ENCODE measurements at places on chromosomes 3 and 15.

- DNase-seq: no peak
Measured at GRCh38 chr3:88334187-88334868, 184.6 kb downstream of the C3orf38 start.

DNA sequence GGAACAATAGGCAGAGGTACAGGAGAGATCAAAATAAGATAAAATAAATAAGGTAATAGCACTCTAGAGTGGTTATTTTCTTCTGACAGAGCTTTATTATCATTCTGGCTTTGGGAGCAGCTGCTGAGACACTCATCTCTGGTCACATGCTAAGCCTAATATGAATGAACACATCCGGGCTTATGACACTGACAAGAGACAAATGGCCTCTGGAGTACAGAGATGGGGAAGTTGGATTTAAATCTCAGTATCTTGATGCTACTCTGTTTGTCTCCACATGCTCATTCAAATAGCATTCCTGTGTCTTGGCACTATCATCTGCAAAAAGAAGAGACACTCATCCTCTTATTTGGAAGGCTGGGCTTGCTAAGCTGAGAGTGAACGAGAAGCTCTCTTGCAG lies 55.6 kb downstream of the TMEM45A start:
- no peak for DNase-seq

GRCh38 chr3:30628901-30629590 lies 22.6 kb downstream of the TGFBR2 start:
- DNase-seq: no peak

GRCh38 chr3:169323578-169324451 lies 339.7 kb downstream of the MECOM start:
- DNase-seq: no peak

DNA sequence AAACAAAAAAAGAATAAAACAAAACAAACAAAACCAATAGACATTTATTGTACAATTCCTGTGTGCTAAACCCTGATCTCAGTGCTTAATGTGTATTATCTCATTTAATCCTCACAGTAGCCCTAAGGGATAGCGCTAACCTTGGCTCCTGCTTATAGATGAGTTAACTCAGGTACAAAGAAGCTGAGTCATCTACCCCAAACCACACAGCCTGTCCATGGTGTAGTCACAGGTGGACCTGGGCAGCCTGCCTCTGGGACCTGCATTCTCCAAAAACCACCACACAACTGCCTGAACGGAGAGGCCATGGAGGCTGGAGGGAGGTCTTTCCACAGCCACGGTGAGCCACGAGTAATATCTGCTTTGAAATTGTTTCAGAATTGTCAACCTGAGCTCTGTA lies 5.5 kb upstream of the CLN6 start:
- DNase-seq: no peak

DNA sequence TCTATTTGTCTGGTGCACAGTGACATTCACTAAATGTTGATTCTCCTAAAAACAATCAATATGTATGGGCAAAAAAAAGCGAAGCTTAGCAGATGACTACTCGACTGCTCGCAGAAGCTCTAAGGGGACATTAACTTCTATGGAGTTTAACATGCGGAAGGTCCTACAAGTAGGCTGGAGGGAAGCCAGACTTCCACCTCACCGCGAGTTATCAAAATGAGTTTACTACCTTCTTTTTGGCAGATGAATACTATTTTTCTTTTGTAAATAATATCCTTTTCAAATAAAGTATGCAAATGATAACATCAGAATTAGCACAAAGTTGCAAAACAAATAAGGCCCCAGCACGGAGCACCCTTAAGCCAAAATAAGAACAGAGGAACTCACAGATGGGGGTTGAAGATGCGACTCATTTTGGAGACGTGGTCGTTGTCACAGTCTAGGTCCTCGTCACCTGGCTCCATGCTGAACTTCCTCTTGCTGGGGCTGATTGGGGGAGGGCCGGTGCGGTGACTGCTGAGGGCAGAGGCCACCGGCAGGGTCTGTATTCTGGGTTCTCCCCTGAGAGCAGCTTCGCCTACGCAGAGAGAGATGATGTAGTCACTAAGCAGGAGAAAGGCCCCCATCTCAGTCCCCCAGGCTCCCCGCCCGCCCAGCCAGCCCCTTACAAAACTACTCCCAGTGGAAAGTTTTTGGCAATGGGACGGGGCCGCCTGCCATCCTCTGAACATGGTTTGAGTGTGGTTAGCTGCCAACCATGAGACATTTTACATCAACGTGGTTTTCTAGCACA lies 42.1 kb downstream of the VGLL4 start:
- no peak for DNase-seq

DNA sequence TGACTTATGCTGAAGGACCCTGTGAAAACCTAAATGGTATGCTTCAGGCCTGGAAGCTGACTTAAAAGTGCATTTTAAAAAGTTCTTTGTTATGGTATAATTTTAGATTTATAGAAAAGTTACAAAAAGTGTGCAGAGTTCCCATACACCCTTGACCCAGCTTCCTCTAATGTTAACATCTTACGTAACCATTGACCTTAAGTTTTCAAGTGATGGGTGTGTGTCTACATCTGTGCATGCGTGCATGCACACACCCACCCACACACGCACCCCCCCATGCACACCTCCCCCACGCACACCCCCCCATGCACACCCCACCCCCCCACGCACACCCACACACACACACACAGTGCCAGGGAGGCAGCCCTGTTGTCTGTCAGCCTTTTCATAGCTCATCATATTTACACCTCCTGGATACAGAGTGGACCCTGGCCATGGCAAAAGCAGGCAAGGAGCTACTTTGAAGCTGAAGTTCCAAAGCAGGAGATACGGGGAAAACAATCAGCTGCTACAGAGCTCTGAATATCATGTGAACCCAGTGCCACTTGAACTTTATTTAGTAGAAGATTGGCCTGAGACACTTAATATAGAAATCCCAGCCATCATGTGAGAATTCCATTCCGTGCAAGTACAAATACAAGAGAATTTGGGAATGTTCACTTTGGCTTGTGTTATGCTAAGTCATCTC lies 30.0 kb upstream of the TRAK1 start:
- no peak for DNase-seq

GRCh38 chr3:140823106-140823505 lies 118.5 kb upstream of the SLC25A36 start:
- DNase-seq: no peak

- DNase-seq: no peak
Measured at GRCh38 chr3:134333522-134334181, 40.6 kb downstream of the AMOTL2 start.

DNA sequence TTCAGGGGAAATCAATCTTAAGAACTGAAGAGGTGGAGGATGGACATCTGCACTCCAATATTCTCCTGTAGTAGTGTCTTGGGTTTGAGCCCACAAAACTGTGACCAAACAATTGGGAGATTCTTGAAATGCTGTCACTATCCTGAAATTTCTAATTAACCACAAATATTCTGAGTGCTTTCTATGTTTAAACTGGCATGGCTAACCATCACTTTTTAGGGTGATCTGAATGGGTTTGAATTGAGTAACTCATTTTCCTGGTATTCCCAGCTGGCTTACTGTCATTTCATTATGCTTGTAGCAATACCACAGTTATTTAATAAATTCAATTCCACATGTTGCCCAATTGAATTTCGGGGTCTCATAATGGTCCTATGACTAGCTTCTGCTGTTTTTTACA lies 216.9 kb upstream of the DCBLD2 start:
- no peak for DNase-seq

DNA sequence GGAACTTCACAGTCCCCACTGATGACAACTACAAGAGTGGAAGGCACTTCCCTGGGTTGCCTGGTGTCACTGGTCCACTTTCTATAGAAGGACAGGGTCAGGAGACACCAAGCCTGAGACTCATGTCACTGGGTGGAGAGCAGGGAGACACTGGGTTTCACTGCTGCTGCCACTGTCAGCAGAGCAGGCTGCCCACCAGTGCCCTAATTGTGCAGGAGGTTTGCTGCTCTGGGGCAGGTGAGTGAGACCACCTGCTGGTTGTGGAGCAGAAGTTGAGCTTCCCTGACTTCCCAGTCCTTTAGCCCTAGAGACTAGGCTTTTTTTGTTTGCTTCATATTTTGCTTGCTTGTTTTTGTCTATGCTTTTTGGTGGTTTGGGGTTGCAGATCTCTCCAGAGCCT lies 528.4 kb upstream of the RGMA start:
- DNase-seq: no peak

DNA sequence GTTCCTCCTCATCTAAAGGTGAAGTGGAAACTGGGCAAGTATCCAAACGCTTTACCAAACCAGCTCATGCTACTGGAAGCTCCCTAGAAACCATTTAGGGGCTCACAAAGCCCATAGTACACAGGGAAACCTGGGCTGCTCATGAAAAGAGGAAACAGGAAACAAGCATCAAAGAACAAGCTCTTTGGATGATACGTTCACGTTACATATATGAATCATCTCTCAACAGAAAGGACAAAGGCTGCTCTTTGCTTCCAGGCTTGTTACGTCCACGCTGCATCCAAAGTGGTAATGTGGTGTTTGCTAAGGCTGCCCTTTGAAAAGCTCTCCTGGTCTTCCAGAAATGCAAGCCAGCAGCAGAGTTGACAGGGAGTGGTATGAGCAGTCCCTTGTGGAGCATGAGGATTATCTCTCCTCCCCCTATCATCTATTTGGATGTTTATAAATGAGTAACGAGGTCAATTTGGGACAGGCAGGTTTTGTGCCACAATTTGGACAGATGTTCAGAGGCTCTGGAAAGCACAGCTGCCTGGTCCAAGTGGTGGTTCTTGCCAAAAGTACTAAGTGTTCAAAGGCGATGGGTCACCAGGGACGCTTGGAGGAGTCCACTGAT lies 98.0 kb upstream of the RORA start:
- DNase-seq: no peak

DNA sequence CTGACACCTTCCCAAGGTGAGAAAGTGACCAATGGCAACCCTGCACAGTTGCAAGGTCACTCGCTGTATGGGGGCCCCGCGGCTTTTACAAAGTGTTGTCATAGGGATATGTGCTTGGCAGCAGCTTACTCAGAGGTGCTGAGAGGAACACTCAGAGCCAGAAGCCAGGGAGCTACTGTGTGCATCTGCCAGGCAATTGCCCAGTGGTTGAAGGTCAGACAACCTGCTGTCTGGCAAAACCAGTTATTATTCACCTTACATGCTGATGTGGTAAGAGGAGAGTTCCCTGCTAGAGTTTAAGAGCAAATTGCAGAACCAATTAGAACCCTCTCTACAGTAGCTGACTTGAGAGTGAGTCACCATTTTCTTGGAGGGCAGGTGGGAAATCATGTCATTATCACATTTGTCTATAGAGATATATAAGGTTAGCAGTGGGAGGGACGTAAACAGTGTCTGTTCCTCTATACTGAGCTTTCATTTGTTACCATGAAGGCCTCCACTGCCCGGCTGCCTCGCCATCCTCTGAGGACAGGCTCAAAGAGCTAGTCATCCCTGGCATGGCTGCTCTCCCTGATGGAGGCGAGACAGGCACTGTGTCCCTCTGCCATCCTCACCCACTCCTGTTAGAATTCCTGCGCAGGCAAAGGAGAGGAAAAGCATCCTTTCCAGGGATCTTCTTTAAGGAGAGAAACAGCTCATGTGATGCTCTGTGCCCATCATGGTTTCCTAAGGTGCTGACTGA lies 274.4 kb downstream of the PLCL2 start:
- DNase-seq: no peak

DNA sequence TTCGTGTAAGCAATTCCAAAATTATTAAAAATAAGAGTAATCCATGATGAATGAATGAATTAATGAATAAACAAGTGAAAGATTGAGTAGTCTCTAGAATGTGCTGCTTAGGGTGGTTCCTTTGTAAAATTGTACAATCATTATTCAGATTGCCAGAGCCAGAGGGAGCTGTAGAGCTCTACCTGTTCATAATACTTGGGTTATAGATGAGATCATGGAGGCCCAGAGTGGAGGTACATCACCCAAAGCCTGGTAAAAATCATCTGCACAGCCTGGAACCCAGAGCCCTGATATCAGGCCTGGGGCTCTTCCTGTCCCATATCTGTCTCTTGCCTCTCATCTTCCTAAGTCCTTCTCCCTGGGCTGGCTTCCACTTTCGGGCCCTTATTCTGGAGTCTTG lies 297.2 kb downstream of the RPLP1 start:
- no peak for DNase-seq

- DNase-seq: no peak
Measured at GRCh38 chr15:69997161-69997485, 100.6 kb downstream of the TLE3 start.

DNA sequence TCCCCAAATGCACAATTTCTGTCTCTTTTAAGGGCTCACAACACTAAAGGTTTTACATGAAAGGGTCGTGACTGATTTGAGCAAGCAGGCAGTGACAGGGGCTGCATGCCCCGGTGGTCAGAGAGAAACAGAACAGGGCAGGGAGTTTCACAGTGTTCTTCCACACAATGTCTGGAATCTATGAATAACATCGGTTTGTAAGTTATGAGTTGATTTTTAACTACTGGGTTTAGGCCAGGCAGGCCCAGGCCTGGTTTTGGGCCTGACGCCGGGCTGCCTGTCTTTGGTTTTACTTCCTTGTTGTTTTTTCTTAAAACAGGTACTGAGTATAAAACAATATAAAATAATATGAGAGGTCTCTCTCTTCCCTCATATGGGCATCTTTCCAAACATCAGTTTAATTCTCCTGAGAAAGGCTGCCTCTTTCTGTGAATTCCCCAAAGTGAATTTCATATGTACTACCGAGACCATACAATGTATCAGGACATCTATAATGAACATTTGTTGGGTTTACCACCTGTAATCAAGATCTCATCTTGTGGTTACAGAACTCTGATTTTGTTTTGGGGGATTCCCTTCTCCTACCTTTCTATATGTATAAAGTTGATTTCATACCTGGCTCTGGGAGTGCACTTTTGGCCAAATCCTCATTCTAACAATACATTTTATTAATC lies 74.4 kb downstream of the CD200 start:
- no peak for DNase-seq

GRCh38 chr15:86764021-86764420 lies 684.4 kb downstream of the AGBL1 start:
- no peak for DNase-seq

- no peak for DNase-seq
Measured at GRCh38 chr3:47855461-47856383, 52.8 kb downstream of the DHX30 start.

DNA sequence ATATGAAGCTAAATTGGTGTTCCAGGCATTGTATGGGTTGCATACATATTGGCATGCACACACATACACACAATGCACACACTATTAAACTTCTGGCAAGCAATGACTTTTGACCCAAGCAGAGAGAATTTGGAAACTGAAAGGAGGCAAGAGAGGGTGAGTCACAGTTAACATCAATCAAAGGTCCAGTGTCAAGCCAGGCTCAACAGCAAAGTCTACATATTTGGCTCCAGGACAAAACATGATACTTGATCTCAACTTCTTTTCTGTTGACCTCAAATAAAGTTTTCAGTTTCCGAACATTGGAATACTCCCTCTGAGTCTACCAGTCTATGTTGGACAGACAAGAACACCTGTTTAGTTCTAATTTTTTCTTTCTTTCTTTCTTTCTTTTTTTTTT lies 28.3 kb downstream of the IL12A start:
- no peak for DNase-seq

All from glomerular endothelial cell (primary cell).